ENCODE measurements at places on chromosomes 5 and 9.
A peak's percentile ranks its signal among the peaks of the same experiment; 100 is the strongest.

DNA sequence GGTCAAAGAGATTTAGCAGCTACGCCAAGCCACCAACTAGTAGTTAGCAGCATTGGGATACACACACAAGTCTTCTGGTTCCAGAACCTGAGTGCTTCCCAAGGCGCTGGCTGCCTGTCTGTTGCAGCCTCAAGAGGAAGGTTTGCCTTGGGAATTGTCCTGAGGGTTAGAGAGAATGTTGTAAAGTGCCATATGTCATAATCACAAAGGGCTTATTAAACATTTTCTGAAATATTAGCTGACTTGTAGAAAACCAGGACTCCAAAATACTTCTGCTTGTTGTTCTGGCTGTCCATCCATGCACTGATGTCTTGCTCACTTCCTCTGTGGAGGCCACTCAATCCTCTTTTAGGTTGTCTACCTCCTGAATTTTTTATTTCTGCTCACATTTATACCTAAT, 46.3 kb downstream of the SLC36A1 start:
- ATAC-seq: no peak

- no peak for ATAC-seq
Measured at GRCh38 chr5:125699860-125700259, 723.3 kb upstream of the GRAMD2B start.

- ATAC-seq: no peak
Measured at GRCh38 chr5:149711338-149711737, 18.8 kb upstream of the PPARGC1B start.

DNA sequence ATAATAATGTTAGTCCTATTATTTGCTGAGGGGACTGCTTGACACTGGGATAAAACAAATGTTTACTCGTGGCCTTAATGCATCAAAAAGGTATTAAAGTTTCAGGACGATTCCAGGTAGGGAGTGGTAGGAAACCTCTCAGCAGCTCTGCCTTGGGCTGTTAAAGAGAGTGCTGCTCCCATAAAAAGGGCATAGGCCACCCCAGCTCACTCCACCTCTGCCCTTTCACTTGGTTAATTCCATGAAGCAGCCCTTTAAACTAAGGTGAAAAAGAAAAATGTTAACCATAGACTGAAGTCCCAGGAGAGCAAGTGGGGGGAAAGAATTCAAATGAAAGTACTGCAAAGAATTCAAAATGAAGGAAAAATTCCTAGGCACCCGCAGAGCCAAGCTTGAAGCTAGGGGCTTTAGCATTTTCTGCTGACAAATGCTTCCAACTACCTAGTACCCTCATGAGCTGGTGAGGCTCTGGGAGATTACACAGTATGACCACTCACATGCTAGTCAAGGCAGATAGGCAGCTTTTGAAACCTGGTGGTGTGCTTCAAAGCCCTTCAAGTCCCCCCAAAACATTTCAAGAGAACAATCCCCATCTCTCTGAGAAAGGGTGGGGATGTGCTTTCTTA, 8.5 kb downstream of the KLF9 start:
- peak; percentile 45 for ATAC-seq

All from activated T-helper 17 cell treated with anti-CD3 and anti-CD28 coated beads, Interleukin-2, amount 50 U/mL, for 72 hours (primary cell).